ENCODE measurements at places on chromosomes 2 and 18.

DNA sequence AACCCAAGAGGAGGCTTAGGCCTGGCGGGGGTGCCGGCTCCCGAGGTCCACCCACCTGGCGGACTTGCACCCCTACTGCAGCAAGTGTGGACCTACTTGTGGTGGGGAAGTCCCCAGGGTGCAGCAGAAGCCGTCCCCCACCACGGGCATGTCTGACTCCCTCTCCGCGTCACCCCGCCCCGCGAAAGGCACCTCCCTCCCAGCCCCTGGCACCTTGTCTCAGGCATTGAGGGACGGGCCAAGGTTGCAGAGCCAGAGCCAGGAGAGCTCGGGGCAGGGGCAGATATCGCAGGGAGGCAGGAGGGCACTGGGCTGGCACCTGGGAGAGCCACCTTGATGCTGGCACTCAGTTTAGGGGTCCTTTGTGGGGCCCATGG is 19.0 kb downstream of the CROCC2 start:
- no peak for DNase-seq

- no peak for DNase-seq
Observed at GRCh38 chr18:3067722-3068121, 54.8 kb upstream of the LPIN2 start.

DNA sequence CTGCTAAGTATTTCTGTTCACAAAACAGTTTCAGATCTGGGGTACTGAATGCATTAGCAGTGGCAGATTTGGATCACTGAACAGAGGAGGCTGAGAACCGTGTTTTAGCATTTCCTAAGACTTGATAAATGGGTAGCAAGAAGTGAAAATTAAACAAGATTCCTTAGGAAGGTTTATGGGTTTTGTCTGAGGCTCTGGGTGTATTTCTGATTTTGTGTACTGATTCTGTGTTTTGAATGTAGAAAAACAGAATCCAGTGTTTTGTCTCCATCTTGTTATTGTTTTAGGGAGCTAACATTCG is 1.4 kb downstream of the FAM117B start:
- no peak for DNase-seq

DNA sequence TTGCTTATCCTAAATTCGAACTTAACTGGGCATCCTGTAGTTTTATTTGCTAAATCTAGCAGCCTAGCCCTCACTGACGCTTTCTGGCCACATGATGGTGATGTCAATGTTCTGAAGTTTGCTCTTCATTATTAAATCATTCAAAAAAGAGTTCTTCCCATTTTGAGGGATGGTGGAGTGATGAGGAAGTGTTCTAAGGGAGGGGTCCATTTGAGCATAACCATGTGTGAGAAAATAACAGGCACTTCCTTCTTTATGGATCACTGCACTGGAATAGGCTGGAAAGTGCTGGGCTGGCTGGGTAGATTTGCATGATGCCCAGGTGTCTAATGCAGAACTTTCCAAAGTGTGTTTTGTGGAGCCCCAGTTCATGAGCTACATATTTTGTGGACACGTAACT is 74.2 kb downstream of the TNFRSF11A start:
- no peak for DNase-seq

DNA sequence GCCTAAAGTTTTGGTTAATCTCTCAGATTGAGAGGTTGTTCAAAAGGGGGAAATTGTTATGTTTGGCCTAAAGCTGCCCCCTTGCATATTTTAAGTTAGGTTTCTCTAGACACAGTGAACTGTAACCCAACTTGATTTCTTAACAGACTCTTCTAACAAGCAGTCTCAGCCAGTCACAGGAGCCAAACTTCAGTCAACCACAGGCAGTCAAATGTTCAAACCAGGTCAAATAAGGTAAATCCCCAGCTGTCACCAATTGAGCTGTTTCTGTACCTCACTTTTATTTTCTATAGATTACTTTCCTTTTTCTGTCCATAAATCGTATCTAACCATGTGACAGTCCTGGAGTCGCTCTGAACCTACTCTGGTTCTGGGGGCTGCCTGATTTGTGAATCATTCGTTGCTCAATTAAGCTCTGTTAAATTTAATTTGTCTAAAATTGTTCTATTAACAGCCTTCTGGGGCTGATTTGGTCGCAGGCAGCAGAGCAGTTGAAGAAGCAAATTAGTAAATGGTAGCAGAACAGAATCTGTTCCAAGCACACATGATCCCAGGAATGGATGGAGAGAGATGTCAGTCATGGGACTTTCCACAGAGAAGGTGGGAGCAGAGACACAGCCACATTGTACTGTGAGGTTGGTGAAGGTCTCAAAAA is 16.4 kb upstream of the NFU1 start:
- no peak for DNase-seq

DNA sequence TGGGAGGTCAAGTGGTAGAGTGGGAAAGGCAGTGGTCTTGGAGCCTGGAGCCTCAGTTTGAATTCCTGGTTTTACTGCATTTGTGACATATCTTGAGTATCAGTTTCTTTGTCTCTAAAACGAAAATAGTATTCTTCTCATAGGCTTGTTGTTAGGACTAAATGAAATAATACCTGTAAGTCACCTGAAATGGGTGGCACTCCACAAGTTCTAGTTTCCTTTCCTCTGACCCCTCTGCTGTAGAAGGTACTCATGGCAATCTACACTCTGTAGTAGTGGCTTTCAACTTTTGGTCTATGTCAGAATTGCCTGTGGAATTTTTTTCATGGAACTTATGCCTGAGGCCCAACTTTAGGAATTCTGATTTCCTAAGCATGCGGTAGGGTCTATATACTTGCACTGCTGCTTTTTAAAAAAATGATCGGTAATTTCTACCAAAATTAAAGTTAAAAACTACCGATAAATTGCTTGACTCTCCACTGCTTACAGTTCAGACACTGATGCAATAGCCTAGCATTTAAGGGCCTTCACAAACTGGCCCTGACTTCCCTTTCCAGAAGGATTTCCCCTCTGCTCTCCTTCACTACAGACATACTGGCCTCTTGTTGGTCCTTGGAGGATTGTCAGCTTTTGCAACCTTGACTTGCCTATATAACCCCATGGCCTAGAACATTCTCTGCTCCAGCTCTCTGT is 47.2 kb downstream of the PLEK start:
- no peak for DNase-seq

GRCh38 chr2:183078163-183078463 is 434 bp upstream of the DUSP19 start:
- no peak for DNase-seq

DNA sequence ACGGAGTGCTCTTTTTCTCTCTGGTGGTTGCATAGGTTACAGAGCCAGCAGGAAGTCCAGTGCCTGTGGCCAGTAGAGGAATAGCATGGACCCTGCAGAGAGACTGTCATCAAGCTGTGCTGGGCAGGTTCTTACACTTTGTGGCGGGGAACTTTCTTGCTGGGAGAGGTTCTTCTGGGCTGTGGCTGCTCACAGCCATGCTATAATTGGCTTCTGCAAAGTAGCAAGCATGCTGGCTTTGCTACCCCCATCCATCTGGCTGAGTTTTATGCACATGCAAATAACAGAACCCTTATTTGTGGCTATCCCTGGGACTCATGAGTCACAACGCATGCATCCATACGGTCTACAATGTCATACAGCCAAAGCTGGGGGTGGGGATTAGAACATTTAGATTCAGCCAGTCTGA is 68.9 kb downstream of the PLCL1 start:
- no peak for DNase-seq
